ENCODE measurements at places on chromosomes 7 and 10.
A peak's percentile ranks its signal among the peaks of the same experiment; 100 is the strongest.

GRCh38 chr10:128574581-128575210, 448.5 kb upstream of the MKI67 start:
- DNase-seq, result no peak

GRCh38 chr7:127901895-127902703, 129.1 kb downstream of the LRRC4 start:
- no peak for DNase-seq

DNA sequence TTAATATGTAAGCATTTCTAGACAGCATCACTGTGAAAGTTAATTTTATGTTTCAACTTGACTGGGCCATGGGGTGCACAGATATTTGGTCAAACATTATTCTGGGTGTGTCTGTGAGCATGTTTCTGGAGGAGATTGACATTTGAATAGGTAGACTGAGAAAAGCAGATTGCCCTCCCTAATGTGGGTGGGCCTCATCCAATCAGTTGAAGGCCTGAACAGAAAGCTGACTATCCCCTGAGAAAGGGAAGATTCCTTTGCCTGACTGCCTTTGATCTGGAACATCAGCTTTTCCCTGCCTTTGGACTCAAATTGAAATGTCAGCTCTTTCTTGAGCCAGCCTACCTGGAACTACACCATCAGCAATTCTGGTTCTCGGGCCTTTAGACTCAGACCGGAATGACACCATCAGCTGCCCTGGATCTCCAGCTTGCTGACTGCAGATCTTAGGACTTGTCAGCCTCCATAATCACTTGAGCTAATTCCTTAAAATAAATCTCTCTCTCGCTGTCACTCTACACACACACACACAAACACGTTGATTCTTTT, 5.7 kb upstream of the RPP30 start:
- no peak for DNase-seq

- peak; percentile 85 for DNase-seq
Observed at GRCh38 chr7:8125680-8126444, 136.1 kb downstream of the ICA1 start.

DNA sequence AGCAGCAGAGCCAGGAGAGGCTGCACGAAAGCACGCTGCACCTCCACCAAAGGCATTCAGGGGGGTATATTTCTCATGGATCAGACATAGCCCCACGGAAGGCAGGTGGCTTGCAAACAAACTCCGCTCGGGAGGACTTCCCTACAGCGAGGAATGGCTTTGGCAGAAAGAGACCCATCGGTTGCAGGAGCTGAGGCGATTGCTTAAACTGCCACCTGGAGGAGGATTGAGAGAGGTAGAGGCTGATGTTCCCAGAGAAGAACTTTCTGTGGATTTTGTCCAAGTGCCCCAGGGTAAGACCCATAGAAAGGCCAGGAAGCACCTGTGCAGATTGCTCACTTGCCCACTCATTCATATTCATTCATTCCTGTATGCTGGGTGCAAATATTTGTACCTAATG, 89.1 kb downstream of the NEUROD6 start:
- no peak for DNase-seq

DNA sequence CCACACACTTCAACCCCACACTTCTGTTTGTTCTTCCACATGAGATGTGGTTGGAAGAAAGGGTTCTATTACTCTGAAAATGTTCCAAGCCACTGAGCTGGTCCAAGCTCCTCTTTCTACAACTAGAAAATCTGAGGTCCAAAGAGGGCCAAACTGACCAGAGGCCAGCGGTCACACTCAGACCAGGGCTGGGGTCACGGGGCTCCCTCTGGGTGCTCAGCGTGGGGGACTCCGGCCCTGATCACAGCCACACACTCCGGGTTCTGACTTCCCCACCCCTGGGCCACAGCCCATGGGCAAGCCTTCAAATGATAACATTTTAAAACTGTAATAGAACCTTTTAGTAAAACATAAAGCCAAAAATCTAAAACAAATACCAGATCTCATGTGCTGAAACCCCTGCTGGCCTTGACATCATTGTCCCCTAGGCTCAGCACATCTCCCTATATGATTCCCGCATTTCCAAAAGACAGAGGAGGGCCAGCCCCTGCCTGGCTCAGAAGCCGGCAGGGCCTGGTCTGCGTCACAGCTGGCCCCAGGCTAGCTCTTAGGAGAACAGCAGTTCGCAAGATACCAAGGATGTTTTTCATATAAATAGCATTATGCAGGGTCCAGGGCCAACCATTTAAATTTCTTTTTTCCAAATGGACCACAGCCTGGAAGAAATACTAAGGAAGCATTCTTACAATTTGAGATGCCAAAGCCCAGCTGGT, 3.3 kb downstream of the CRYGN start:
- no peak for DNase-seq

GRCh38 chr7:43906331-43907010, at the start of gene URGCP:
Gene URGCP, minus strand, starts transcription at chr7:43906596. Its CDS starts 21 bp downstream, at chr7:43906575.
- DNase-seq, result peak; percentile 48

GRCh38 chr7:16098585-16099179, 322.7 kb downstream of the CRPPA start:
- no peak for DNase-seq

GRCh38 chr7:408751-409311, 110.8 kb downstream of the PDGFA start:
- DNase-seq, result no peak

DNA sequence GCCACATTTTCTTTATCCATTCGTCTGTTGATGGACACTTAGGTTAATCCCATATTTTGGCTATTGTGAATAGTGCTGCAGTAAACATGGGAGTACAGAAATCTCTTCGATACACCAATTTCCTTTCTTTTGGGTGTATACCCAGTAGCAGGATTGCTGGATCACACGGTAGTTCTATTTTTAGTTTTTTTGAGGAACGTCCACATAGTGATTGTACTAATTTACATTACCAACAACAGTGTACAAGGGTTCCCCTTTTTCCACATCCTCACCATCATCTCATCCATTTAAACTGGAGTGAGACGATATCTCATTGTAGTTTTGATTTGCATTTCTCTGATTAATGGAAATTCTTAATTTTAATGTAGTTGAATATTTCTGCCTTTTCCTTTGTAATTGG, 19.3 kb downstream of the VKORC1L1 start:
- DNase-seq, result no peak

- peak; percentile 52 for DNase-seq
Observed at GRCh38 chr10:21993360-21994001, 10.0 kb downstream of the DNAJC1 start.

DNA sequence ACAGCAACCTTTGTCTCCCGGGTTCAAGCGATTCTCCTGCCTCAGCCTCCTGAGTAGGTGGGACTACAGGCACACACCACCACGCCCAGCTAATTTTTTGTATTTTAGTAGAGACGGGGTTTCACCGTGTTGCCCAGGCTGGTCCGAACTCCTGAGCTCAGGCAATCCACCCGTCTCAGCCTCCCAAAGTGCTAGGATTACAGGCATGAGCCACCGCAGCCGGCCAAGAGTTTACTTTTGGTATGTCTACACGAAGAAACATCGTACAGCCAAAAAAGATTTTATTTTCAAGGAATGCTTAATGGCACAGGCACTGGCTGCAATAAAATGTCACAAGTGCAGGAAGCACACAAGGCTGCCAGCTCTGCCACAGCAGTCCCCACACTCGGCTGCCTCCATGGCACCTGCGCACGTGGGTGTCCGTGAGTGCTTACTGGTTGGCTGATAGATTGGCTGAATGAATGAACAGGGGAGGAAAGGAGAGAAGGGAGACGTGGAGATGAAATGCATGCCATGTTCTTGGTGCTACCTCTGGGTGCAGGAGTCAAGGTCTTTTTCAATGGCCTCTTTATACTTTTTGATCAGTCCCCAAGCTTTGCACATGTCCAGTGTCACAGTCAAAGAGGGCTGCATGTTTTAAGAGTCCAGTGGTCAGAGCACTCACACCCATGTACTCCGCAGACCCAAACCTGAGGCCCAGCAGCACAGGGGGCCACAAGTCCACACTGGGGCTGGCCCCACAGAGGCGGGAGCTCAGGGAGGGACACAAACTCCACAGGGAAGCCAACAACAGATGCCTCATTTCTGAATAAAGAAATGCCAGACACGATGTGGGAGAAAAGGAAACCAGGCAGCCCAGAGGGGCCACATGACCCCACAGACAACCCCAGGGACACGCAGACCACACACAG, 198.2 kb downstream of the MAD1L1 start:
- no peak for DNase-seq

- no peak for DNase-seq
Observed at GRCh38 chr7:141409219-141409618, 142.0 kb upstream of the AGK start.

- DNase-seq, result no peak
Observed at GRCh38 chr10:49562893-49563292, 24.0 kb upstream of the ERCC6 start.

DNA sequence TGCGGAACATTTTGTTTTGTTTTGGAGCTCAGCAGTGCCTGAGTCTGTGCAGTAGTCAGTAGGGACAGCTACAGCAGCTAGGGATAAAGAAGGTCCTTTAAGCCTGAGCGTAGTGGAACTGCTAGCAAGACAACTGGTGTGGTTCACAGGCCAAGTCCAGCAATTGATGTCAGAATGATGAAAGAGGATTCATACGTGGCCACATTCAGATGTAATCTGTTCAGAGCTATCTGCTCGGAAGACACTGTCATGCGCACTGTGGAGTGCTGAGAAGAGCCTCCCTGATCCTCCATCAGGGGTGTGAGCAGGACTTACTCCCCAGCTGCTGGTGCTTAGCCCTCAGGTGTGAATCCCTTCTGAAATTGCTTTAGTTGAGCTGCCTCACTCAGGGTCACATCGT, 79.6 kb upstream of the ANKRD1 start:
- DNase-seq, result no peak

GRCh38 chr7:117153016-117153545, 169.8 kb downstream of the WNT2 start:
- DNase-seq, result no peak

GRCh38 chr10:80860719-80861118, 323.0 kb downstream of the SH2D4B start:
- no peak for DNase-seq

DNA sequence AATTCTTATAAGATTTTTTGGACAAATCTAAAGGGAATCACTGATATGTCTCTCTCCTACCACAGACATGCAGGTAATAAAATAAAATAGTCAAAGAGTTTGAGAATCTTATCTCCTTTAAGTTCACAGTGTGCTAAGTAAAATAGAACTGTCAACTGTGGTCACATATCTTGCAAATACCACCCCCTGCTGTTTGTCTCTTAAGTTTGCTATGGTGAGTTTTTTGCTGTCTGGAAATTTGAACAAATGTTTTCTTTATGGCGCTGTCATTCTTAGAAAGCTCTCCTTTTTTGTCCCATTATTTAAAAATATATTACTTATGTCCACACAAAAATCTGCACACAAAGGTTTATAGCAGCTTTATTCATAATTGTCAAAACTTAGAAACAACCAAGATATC, 19.6 kb downstream of the GIMAP5 start:
- peak; percentile 77 for DNase-seq

- no peak for DNase-seq
Observed at GRCh38 chr10:103513380-103514060, 20.0 kb downstream of the NEURL1 start.

DNA sequence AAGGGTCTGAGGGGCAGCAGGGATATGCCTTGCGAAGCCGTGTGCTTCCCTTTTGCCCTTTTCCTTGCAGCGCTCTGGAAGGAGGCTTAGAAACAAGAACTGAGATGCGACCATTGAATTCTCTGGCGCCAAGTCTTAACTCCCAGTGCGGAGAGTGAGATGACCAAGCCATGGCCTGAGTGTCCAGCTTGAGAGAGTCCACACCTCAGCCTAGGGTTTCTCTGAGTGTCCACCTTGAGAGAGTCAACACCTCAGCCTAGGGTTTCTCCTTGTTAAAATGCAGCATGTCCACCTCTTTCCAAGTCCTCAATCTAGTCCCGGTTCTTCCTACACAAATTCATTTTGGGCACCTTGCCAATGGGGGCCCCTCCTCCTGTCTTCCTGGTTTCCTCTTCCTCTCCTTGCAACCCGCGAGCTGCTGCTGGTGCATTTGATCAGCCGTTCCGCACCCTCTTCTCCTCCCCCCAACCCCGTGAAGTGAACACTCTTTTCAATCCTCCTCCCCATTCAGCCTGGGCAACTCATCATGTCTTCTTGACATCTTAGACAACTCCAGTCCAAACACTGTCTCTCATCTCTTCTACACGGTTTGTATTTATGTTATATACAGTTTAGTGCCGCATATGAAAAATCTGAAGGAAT, 178.2 kb upstream of the PITRM1 start:
- no peak for DNase-seq

GRCh38 chr7:34612661-34613060, 45.4 kb upstream of the NPSR1 start:
- DNase-seq, result no peak

DNA sequence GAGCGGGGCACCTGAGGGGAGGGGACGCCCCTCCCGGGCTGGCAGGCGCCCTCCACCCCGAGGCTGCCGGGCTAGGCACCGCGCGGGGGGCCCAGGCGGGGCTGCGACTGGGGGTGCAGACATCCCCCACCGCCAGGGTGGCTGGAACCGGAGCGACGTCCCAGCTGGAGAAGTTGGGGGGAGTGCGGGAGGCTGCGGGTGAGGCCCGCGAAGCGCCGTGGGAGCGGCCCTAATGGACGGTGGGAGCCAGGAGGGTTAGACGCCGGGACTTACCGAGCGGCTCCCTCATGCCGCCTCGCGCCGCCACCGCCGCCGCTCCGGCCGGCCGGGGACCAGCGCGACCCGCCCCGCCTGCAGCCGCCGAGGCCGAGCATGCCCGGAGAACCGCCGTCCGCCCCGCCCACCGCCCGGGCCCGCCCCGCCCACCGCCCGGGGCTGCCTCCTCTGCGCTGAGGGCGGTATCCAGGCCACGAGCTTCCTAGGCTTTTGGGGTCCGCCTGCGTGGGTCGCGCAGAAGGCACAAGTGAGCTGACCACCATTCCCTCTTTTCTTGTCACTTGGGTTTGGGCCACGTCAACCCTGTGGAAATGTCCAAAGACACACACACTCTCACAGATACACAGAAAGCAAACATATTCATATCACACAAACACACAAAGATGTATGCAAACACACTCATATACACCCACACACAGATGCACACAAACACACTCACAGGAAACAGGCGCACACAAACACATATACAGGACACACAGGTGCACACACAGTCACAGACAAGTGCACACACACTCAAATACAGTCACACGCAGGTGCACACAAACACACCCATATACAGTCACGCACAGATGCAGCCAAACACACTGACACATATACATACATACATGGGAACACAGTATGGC, at the start of gene JCAD:
TSS of gene JCAD (minus strand) at position 378 of the 899 bp plus-strand sequence. CDS start 11,774 bp downstream, outside the sequence.
- DNase-seq, result peak; percentile 28

GRCh38 chr7:150753826-150754603, 16.8 kb downstream of the GIMAP5 start:
- DNase-seq, result peak; percentile 69

Data from CD4-positive, alpha-beta T cell treated with Interleukin-15 for 4 hours (primary cell).